ENCODE measurements at places on chromosomes 4 and X. TPM values are rescaled to one million over a fixed set of nuclear protein-coding genes. Genes with fewer than 3 reads are reported as not detected.

Gene SAGE1
- total RNA-seq = not detected

Gene APEX2
- 17.4 TPM for total RNA-seq

Gene SLC16A2
- 8.7 TPM for total RNA-seq

Gene TMSB15B
- total RNA-seq = 10.4 TPM

Gene GYG2
- total RNA-seq = 5.2 TPM

Gene CLGN
- total RNA-seq = 42.1 TPM

Gene RBM47
- 302 TPM for total RNA-seq

Gene MAGEA12
- 5.6 TPM for total RNA-seq

Gene RAI2
- 19.1 TPM for total RNA-seq

Gene CXCL8
- total RNA-seq = not detected

DNA sequence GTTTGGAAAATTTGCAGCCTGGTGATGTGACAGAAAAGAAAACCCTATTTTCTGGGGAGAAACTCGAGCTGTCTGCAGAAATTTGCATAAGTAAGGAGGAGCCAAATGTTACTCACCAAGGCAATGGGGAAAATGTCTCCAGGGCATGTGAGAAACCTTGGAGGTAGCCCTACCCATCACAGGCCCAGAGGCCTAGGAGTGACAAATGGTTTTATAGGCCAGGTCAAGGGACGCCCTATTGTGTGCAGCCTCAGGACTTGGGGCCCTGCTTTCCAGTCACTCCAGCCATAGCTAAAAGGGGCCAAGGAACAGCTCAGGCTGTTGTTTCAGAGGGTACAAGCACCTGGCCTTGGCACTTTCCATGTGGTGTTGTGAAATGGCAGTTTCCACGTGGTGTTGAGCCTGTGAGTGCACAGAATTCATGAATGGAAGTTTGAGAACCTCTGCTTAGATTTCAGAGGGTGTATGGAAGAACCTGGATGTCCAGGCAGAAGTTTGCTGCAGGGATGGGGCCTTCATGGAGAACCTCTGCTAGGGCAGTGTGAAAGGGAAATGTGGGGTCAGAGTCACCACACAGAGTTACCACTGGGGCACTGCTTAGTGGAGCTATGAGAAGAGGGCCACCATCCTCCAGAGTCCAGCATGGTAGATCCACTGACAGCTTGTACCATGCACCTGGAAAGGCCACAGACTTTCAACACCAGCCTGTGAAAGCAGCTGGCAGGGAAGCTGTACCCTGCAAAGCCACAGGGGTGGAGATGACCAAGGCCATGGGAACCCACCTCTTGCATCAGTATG is 637.6 kb upstream of the EPHA5 start:
- DNase-seq = no peak
- no peak overlapping the region for H3K27ac ChIP-seq
- H3K36me3 ChIP-seq = no peaks in the 10 kb centered on the region
- H3K27me3 ChIP-seq = no peaks in the 10 kb centered on the region
- no peaks in the 10 kb centered on the region for H3K4me1 ChIP-seq

DNA sequence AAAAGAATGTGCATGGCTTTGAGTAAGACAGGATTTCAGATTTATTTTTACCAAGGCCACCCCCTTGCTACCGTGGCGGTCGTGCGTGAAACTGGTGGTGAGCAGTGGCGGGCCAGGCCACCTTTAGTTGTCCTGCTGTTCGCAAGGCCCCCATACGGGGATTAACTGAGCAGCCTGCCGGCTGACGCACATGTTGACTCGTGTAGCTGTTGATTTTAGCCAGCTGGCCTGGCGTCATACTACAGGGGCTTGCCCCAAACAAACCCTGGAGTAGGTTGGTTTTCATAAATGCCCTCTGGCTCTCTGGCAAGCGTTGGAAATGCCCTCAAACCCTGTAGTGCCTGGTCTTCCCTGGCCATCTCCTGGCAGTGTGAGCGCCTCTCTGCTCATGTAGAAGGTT is 28.4 kb downstream of the WFS1 start:
- H3K27me3 ChIP-seq = no peaks in the 10 kb centered on the region
- no peaks in the 10 kb centered on the region for H3K4me1 ChIP-seq
- H3K4me3 ChIP-seq = no peak overlapping the region
- H3K36me3 ChIP-seq = peaks cover 6% of the 10 kb centered on the region
- no peak for DNase-seq

- no peaks in the 10 kb centered on the region for H3K27me3 ChIP-seq
- no peak overlapping the region for H3K4me3 ChIP-seq
- no peak overlapping the region for H3K27ac ChIP-seq
- no peaks in the 10 kb centered on the region for H3K36me3 ChIP-seq
- no peak for DNase-seq
- no peaks in the 10 kb centered on the region for H3K4me1 ChIP-seq
Observed at GRCh38 chr4:76920715-76921114, 22.8 kb upstream of the SOWAHB start.

GRCh38 chr4:55733932-55734331 is 85.7 kb upstream of the EXOC1L start:
- no peaks in the 10 kb centered on the region for H3K27me3 ChIP-seq
- no peaks in the 10 kb centered on the region for H3K36me3 ChIP-seq
- H3K4me1 ChIP-seq = no peaks in the 10 kb centered on the region
- H3K27ac ChIP-seq = no peak overlapping the region
- H3K4me3 ChIP-seq = no peak overlapping the region

- no peak for DNase-seq
- H3K4me1 ChIP-seq = no peaks in the 10 kb centered on the region
- no peaks in the 10 kb centered on the region for H3K36me3 ChIP-seq
- H3K27me3 ChIP-seq = no peaks in the 10 kb centered on the region
- H3K27ac ChIP-seq = no peak overlapping the region
Observed at GRCh38 chr4:108191269-108191914, 22.7 kb upstream of the LEF1 start.

DNA sequence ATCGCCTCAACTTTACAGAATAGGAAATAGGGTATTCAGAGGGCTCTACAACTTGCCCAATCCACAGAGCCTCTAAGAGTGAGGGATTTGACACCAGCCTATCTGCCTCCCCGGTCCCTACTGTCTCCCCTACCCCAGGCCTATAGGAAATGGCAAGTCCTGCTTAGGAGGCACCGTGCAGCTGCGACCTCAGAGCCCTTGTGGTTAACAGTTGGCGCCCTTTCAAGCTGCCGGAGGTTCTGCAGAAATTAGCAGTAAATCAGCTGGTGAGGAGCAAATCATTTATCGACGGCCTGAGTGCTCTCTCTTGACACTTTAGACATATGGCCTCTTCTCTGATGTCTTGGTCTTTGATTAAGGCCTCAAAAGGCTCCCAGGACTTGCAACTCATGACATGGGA is 96.9 kb downstream of the CLNK start:
- H3K4me3 ChIP-seq = no peak overlapping the region
- no peak overlapping the region for H3K27ac ChIP-seq
- no peaks in the 10 kb centered on the region for H3K36me3 ChIP-seq
- H3K4me1 ChIP-seq = no peaks in the 10 kb centered on the region
- H3K27me3 ChIP-seq = no peaks in the 10 kb centered on the region

GRCh38 chr4:62571494-62571893 is 1371.4 kb downstream of the ADGRL3 start:
- no peak overlapping the region for H3K4me3 ChIP-seq
- no peaks in the 10 kb centered on the region for H3K27me3 ChIP-seq
- no peak overlapping the region for H3K27ac ChIP-seq
- DNase-seq = no peak
- H3K4me1 ChIP-seq = no peaks in the 10 kb centered on the region

DNA sequence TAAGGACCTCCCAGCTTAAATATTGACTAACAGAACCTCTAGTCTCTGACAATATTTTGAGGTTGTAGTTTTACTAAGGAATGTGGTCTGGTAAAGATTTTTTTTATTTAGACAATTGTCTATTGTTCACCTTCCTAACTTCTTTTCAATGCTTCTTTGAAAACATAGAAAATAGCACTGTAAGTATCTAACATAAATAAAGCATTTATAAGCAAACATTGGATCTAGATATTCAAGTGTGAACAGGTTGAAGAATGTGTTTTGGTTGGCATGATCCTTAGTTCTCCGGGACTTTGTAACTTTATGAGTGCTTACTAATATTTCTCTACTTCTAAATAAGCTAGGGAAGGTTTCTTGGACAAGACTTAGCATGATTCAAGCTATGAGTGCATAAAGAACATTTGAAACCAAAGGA is 285.4 kb upstream of the ARSJ start:
- peak; percentile 19 for DNase-seq
- no peaks in the 10 kb centered on the region for H3K4me1 ChIP-seq
- H3K27ac ChIP-seq = peak overlapping the region; percentile 33
- H3K27me3 ChIP-seq = no peaks in the 10 kb centered on the region

- H3K27ac ChIP-seq = no peak overlapping the region
- H3K36me3 ChIP-seq = no peaks in the 10 kb centered on the region
- H3K27me3 ChIP-seq = no peaks in the 10 kb centered on the region
- H3K4me3 ChIP-seq = no peak overlapping the region
Observed at GRCh38 chr4:155972098-155972497, 18.4 kb upstream of the CTSO start.

- H3K36me3 ChIP-seq = no peaks in the 10 kb centered on the region
- no peak overlapping the region for H3K27ac ChIP-seq
- peaks cover 3% of the 10 kb centered on the region for H3K4me1 ChIP-seq
- no peak for DNase-seq
Observed at GRCh38 chr4:186132577-186133242, 28.2 kb downstream of the FAM149A start.

DNA sequence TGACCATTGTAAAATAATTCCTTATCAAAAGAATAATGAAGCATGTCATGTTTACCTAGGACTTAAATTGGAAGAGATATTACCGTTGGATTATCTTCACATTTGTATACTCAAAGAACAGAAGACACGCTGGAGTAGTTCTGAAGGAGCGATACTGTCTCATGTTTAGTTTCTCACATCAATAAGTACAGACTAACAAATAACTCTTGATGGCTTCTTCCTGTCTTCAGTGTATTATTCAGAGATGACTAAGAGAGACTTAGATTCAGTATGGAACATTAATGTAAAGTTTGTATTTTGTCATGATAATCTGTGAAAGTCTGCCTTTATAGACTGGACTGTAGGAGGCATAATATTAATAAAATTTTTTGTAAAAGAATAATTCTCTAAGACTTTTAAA is 72.7 kb downstream of the SPRY1 start:
- H3K4me1 ChIP-seq = no peaks in the 10 kb centered on the region
- no peak overlapping the region for H3K4me3 ChIP-seq
- H3K27me3 ChIP-seq = no peaks in the 10 kb centered on the region
- no peak overlapping the region for H3K27ac ChIP-seq
- no peaks in the 10 kb centered on the region for H3K36me3 ChIP-seq
- no peak for DNase-seq

GRCh38 chrX:1249101-1249887 is 19.3 kb upstream of the CSF2RA start:
- no peak overlapping the region for H3K27ac ChIP-seq
- no peaks in the 10 kb centered on the region for H3K4me1 ChIP-seq
- peaks cover 4% of the 10 kb centered on the region for H3K27me3 ChIP-seq
- H3K36me3 ChIP-seq = no peaks in the 10 kb centered on the region
- H3K4me3 ChIP-seq = no peak overlapping the region

- no peaks in the 10 kb centered on the region for H3K36me3 ChIP-seq
- peaks cover 2% of the 10 kb centered on the region for H3K4me1 ChIP-seq
- peak overlapping the region; percentile 95 for H3K27ac ChIP-seq
- peak; percentile 56 for DNase-seq
- peak overlapping the region; percentile 84 for H3K4me3 ChIP-seq
- no peaks in the 10 kb centered on the region for H3K27me3 ChIP-seq
Observed at GRCh38 chr4:75724867-75725724, 719 bp downstream of the USO1 start.

- H3K4me3 ChIP-seq = no peak overlapping the region
- no peaks in the 10 kb centered on the region for H3K36me3 ChIP-seq
- H3K27me3 ChIP-seq = no peaks in the 10 kb centered on the region
- no peaks in the 10 kb centered on the region for H3K4me1 ChIP-seq
Observed at GRCh38 chrX:4005281-4005680, 291.8 kb upstream of the PRKX start.

GRCh38 chrX:113920661-113921060 is 663.2 kb upstream of the HTR2C start:
- H3K27ac ChIP-seq = no peak overlapping the region
- H3K4me3 ChIP-seq = no peak overlapping the region
- no peaks in the 10 kb centered on the region for H3K36me3 ChIP-seq
- H3K27me3 ChIP-seq = no peaks in the 10 kb centered on the region
- DNase-seq = no peak
- H3K4me1 ChIP-seq = no peaks in the 10 kb centered on the region

DNA sequence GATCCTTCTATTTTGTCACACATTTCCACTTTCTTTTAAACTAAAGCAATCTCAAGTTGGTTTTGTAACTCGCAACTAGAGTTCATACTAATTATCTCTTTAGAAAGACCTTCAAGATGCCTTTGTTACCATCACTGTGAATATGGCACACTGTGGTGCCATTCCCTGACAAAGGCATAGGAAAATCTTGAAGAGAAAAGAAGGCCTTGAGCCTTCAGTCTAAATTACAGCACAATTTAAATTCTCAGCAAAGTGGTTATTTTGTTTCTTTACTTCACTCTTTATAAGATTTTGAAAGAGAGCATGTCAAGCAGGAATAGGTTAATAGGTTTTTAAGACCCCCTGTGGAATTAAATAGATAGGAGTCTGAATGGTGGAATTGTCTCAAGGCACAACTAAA is 89.0 kb upstream of the BANK1 start:
- H3K27me3 ChIP-seq = no peaks in the 10 kb centered on the region
- DNase-seq = no peak
- no peak overlapping the region for H3K4me3 ChIP-seq

- no peaks in the 10 kb centered on the region for H3K4me1 ChIP-seq
- H3K27ac ChIP-seq = no peak overlapping the region
- no peaks in the 10 kb centered on the region for H3K27me3 ChIP-seq
Observed at GRCh38 chr4:102420563-102421398, 75.5 kb upstream of the SLC39A8 start.

- no peaks in the 10 kb centered on the region for H3K36me3 ChIP-seq
- H3K27me3 ChIP-seq = no peaks in the 10 kb centered on the region
Observed at GRCh38 chrX:72201836-72202536, 20.4 kb downstream of the PIN4 start.

DNA sequence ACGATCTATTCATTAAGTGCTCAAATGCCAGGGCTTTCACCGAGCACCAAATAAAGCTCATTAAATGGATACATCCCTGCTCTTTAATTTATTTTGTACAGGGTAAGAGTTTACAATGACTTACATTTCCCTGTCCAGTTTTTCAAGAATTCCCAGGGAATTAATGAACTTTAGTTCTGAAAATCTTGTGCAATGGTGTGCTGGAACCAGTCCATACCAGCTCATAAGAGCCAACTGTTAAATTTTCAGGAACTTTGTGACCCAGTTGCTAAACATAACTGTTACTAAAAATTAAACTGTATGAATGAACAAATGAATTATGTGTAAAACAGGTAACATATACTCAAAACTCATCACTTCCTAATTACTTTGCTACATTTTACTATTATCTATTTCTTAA is 191.7 kb upstream of the RASGEF1B start:
- no peak for DNase-seq
- H3K27ac ChIP-seq = no peak overlapping the region
- no peak overlapping the region for H3K4me3 ChIP-seq
- H3K36me3 ChIP-seq = no peaks in the 10 kb centered on the region
- H3K4me1 ChIP-seq = no peaks in the 10 kb centered on the region

- H3K36me3 ChIP-seq = no peaks in the 10 kb centered on the region
- H3K27me3 ChIP-seq = no peaks in the 10 kb centered on the region
- H3K27ac ChIP-seq = peak within 1 kb of the TSS; percentile 51
Observed at GRCh38 chr4:25862411-25863346, at the start of gene SEL1L3. Gene SEL1L3 (minus strand): TSS chr4:25862988. CDS start chr4:25862836, 152 bp downstream.
